NAMALWA (cell line): ENCODE measurements at places on chromosomes 6 and 20.

- DNase-seq: no peak
Measured at GRCh38 chr6:121838842-121839241, 403.4 kb downstream of the GJA1 start.

DNA sequence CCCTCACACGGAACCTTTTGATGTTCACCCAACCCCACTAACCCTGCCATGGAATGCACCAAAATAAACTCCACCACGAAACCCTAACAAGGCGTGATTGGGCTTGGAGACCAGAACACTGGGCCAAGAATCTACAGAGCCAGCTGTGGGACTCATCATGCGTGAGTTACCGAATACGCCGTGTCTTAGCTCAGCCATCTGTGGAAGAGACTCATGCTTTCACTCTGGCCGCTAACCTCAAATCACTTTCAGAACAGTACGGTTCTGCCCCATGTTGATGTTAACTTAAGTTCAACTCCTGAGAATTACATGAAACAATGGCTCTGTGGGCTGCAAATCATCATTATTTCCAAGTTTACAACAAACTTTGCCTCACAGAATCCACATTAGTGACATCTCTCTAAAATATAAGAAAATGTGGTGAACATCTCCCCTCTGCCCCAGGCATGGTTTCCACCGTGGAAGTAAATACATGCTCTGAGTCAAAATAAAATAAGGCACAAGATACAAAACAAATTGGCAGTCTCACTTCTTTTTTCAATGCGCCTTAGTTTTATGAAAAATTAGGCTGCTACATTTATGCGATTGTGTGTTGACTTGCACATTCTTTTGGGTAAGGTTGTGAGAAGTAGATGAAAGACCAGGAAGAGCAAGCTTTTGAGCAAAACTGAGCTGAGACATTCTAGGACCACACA lies 308.9 kb upstream of the EXOC2 start:
- no peak for DNase-seq

DNA sequence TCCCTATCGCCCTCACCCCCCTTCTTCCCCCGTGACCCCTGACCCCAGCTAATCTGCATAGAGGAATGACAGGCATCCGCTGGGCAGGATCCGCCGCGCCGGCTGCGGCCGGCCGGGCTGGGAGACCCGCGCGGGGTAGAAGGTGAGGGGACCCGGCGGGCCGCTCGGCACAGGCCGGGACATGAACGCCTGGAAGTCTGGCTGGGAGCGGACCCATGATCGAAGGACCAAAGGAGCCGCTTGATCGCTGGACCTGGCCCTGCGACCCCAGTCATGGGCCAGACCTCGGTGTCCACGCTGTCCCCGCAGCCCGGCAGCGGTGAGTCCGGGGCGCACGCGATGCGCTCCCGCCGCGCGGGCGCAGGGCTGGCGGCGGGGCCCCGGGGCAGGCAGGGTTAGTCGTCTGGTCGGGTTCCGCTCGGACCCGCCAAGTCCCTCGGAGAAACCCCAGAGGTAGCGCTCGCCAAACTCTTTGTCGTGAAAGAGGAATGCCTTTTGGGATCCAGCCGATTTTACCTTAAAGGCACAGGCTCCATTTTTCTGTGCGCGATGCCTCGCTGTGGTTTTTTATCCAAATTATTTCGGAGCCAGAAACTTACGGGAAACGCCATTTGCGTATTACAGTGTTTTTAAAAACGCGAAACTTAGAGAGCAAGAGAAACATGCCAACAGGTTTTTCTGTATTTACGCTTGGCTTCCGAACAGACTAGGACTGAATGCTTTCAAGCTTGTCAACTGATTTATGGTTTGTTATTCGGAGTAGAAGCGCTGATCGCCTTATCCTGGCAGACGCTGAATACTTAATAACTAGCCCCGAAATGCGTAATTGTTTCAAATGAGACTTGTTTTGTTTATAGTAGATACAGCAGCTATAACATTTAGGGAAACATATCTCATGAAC lies at the start of gene PHACTR2:
TSS of gene PHACTR2 (plus strand) at position 75 of the 901 bp plus-strand sequence. CDS start at position 274, 199 bp downstream.
- no peak for DNase-seq

DNA sequence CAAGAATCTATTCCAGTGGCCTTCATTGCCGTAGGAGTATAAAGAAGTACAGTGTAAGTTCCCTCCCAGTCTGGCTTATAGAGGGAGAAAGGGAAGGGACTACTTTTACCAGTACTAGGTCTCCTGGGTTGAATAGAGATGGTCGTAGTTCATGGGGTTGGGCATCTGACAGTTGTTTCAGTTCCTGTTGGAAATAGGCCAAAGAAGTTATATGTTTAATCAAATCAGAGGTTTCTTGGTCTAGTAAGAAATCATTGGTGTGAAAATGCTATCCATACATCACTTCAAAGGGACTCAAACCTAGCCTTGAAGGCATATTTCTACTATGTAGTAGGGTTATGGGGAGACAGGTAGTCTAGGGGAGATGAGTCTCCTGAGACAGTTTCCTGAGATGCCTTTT lies 45.6 kb upstream of the MAN1A1 start:
- DNase-seq: peak; percentile 69

DNA sequence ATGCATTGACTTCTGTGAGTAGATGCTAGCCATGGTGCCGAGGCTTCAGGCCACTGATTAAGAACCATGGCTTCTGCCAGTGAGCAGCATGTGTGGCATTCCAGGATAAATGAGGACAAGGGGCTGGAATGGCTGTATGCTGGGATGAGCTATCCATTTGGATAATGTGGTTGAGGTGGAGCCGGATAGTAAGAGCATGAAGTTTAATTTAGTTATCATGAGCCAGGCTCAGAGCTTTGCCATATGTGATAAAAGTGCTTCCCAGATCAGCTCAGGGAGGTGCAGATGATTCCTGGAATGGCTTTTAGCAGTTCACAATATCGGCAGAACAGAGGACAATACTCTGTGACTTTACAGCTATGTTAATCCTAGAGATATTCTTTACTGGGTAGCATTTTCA lies 34.6 kb upstream of the RNF8 start:
- no peak for DNase-seq

DNA sequence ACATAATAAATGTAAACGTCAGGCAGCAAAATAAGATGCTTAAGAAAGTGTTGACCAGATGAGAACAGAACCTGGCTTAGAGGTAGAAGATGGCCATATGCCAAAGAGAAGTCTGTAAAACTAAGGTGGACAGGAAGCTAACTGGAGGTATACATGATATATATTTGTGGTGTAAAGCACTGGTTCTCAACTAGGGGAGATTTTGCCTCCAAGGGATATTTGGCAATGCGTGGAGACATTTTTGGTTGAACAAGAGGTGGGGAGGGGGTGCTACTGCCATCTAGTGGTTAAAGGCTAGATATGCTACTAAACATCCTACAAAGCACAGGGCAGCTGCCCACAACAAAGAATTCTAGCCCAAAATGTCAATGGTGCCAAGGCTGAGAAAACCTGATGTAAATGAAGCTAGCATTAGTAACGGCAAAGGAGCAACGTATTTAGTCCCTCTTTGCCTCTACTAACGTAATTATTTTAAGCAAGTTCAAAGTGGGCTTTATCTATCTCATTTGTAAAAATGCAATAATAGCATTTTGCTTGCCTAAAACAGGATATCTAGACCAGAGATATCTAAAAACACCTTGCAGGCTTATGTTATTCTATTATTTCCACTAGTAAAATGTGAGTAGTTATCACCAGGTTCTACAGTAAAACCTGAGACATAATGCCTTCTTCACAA lies 182.6 kb downstream of the RNGTT start:
- DNase-seq: peak; percentile 91

GRCh38 chr20:59481477-59482018 lies 122.8 kb upstream of the PHACTR3 start:
- DNase-seq: no peak

- no peak for DNase-seq
Measured at GRCh38 chr6:165206798-165207197, 102.6 kb downstream of the C6orf118 start.

- no peak for DNase-seq
Measured at GRCh38 chr20:61683721-61684120, 382.0 kb downstream of the TAF4 start.

DNA sequence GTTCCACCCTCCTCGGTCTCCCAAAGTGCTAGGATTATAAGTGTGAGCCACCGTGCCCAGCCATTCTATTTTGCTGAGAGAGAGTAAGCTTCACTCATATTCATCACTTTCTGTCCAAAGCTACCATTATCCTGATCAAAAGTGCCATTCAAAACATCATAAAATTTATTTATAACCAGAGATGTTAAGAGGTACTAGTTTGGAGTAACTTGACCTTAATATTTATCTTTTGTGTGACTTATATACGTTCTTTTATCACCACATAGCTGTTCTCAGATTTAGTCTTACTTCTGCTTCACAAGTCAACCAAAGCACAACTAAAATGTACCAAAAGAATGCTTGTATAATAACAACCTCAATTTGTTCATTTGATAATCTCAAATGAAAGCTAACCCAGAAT lies 18.1 kb downstream of the AKIRIN2 start:
- no peak for DNase-seq

DNA sequence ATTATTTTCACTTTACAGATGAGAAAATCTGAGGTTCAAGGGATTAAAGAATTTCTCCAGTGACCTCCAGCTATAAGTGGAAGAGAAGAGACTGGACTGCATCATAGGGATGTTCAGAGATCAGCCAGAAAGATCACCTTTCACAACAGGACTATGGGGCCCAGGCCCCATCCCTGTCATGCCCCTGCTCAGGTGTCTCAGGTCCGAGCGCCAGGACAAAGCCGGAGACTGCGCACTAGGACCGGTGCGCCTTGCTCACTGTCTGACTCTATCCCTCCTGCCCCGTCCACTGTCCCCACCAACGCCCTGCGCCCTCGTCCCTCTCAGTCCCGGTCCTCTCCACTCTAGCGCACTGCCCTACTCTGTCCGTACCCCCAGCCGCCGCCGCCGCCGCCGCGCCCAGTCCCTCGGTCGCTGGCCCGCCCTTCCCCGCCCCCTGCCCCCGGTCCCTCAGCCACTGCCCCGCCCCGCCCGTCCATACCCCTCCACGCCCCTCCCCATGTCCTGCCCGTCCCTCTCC lies 521 bp upstream of the RAD21L1 start:
- DNase-seq: no peak

GRCh38 chr6:12529364-12530019 lies 187.1 kb upstream of the PHACTR1 start:
- no peak for DNase-seq

DNA sequence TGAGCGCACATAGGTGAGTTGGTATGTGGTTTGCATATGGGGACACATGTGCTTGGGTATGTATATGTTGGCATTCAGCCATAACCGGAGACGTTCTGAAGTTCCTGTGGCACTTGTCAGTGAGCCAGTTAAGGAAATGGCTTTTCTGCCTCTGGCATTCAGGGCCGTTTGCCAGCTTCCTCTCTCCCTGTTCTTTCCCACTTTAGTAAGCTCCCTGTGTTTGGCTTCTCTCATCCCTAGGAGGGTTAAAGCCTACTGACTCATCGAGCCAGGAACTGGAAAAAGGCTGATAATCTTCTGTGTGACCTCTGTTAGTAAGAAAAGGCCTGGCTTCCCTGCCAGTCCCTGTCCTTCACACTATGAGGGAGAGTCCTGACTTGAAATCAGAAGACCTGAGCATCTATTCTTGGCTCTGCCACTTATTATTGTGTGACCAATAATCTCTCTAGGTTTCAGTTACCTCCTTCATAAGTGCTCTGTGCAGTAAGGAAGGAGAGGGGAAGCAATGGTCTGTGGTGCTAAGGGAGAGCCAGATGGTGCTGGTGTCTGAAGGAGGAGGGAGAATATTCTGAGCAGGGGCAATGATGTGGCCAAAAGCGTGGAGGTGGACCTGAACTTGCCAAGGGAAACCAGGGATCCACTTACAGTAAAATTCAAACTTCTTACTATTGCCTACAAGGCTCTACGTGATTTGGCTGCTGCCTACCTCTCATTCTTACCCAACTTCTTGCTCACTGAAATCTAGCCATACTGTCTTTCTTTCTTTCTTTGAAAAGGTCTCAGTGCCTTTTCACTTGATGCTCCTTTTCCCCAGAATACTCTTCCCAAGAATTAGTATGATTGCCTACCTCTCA lies 31.4 kb downstream of the ACSS2 start:
- peak; percentile 18 for DNase-seq

DNA sequence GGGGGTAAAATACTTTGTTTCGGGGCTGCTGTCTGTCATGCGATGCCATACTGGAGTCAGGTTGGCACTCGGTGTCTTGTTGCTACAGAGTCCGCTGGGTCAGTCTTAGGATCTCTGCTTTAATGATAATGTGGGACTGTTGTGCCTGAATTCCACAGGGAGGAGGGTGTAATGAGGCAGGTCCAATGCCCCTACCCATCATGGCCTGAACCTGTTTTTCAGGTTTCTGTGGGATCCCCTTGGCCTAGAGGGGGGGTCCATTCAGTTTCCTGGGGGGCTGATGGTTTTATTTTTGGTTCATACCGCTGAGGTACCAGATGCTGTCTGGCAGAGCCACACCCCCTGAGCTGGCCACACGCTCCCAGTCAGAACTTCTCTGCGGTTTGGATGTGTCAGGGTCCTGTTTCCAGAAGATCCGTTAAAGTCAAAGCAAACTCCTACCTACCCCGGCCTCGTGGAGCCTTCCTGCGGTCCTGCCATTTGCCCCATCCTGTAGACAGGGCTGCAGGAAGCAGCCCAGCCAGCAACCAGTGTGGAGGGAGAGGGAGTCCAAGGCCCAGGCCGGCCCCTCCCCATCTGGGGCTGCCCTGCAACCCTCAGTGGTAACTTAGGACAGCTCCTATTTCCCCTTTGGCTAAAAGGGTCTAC lies 69.7 kb downstream of the TCP11 start:
- no peak for DNase-seq

- DNase-seq: no peak
Measured at GRCh38 chr6:137056121-137056880, 11.5 kb upstream of the IL20RA start.

DNA sequence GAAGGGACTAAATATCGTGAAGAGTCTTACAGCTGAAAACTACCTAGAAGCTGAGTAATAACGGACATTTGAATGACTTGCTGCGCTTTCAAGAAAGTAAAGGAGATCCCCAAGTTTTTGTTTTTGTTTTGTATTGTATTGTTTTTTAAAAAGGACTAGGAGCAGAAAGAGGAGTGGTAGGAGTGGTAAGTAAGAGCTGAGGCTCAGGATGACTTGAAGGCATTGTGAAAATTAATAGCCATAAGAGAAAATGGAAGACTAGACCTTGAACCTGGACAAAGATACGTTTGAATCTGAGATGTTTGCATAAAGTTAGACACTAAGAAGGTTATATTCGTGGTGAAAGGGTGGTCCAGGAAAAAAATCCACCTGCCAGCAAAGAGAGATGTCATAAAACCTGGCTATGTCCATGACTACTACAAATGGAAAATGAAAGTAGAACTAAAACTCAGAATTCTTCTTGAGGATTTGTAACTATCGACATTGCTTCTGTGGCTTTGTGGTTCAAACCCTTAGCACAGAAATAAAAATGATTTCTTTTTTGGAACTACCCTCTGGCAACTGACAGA lies 824.8 kb upstream of the FLRT3 start:
- no peak for DNase-seq

DNA sequence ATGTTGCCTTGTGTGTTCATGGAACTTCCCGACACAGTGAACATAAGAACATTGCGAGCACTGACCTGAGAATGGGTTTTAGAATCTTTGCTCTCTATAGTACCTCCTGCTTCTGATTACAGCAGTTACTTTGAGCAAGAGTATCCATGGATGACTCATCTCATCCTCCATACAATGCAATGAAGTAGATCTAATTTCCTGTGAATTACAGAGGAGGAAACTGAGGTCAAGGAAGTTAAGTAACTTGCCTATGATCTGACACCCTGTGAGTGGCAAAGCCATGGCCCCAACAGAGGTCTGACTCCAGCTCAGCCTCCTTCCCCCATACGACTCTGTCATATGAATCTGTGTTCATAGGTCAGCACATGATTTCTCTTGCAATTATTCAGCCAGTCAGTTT lies 518.1 kb downstream of the TFAP2A start:
- no peak for DNase-seq
